ENCODE measurements at places on chromosomes 13 and 19.

GRCh38 chr13:31361673-31362072, 161.9 kb downstream of the B3GLCT start:
- no peak for DNase-seq

DNA sequence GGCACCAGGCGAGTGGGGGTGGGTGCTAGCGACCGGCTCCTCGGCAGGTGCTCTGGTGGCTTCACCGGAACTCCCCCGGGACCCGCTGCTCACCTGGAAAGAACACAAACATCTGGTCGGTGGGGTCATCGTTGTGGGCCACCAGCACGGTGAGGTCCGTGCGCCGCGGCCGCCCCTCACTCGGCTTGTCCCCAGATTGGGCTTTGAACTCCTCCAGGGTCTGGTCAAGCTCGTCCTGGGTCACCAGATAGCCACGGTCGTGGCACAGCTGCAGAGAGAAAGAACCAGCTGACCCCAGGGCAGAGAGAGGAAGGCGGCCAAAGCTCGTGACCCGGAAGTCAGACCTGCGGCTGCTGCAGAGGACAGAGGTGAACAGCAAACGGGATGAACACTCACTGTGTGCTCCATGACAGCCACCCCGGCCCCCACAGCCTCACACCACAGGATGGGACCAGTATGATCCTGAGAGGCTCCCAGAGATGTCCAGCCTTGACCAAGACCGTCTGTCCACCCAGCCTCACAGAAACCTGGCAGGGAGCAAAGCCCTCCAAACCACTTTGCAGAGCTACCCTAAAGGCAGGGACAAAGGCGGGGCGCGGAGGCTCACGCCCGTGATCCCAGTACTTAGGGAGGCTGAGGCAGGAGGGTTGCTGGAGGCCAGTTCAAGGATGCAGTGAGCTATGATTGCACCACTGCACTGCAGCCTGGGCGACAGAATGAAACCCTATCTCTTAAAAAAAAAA, 1.2 kb downstream of the POLR2E start:
- DNase-seq, result no peak

DNA sequence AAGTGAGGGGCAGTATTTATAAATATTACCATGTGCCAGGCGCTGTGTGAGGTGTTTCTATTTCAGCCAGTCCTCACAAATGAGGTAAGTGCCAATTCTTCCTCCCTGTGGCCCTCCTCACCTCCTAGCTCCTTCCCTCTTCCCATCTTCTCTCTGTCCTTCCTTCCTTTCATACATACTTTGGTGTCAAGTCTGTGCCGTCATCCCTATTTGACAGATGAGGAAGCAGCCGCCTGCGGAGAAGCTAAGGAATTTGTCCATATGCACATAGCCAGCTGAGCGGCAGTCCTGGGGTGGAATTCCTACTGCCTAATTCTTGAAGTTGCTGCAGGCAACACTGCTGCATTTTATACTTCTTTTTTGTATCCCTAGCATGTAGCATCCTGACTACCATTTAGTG, 150.8 kb downstream of the B3GLCT start:
- DNase-seq, result no peak

- DNase-seq, result no peak
These were observed 585.7 kb upstream of the GPC6 start for GRCh38 chr13:92640936-92641335.

DNA sequence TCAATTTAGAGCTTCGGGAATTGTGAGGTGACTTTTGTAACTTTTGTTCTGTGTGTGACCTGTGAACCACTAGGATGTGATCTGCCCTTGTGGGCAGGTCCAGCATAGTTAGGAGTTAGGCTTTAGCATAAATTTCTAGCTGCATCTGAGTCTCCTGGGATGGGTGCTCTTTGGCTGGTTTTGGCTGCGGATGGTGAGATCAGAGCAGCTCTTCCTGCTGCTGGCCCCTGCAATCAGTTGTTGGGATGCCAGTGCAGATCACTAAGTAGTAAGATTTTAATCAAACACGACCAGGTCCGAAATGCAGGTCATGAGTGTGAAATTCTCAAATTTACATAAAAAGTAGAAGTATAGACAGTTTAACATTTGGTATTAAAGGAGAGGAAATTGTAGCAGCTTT, 8.5 kb downstream of the CEBPG start:
- no peak for DNase-seq

DNA sequence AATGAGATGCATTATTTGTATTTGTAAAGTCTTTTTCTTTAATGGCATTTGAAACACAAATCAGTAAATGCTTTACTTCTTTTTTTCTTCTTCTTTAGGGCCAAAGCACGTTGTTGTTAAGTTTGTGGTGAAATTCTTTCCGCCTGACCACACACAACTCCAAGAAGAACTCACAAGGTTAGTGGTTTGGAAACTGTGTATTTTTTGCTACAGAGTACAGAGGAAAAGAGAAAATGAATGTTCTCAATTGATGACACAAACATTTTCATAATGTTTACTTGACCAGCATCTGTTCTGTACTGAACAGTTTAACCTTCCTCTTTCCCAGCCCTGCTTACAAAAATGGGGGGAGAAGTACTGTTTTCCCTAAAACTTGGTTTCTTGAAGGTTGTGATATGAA, 190.9 kb upstream of the RNF113B start:
- DNase-seq, result peak; percentile 45

DNA sequence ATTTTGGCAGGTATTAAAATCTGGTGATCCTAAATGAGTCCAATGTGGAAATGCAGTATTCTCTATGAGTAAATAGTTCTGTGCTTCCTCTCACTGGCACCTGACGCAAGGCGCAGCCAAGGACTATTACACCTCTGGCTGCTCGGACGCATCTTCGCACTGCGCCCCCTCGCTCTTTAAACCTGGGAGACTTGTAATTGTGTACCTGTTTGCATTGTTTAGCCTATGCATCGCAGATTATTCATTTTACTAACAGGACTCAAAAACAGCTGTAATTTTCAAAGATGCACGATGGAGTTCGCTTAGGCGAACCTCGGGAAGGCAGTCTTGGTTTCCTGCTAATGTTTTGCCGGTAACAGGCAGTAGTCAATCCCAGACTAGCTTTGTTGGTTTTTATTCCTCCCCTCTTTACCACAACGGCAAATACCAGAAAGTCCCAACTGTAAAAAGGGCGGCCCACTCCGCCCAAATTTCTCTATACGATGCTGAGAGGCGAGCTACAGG, 113.2 kb downstream of the KCNRG start:
- DNase-seq, result no peak

GRCh38 chr13:19601749-19602725, 31.4 kb upstream of the MPHOSPH8 start:
- no peak for DNase-seq

DNA sequence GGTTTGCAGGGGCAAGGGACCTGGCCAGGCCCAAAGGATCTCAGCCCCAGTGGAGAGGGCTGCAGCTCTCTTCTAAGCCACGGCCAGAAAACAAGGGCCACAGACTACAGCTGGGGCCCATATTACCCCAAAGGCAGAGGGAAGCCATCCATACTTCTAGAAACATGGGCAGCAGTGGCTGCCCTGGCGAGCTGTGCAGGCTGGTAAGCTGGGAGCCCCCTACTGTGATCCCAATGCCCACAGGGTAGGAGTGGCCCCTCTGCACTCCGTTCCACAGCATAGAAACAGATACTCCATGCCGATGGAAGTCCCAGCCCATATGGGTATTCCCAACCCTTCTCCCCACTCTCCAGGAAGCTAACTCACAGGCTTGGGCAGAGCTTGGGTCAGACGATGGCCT, 25.1 kb downstream of the VSTM2B start:
- no peak for DNase-seq

GRCh38 chr13:27495551-27495950, 45.2 kb upstream of the MTIF3 start:
- DNase-seq, result no peak

- no peak for DNase-seq
These were observed 56.5 kb downstream of the TSC22D1 start for GRCh38 chr13:44519642-44520041.

DNA sequence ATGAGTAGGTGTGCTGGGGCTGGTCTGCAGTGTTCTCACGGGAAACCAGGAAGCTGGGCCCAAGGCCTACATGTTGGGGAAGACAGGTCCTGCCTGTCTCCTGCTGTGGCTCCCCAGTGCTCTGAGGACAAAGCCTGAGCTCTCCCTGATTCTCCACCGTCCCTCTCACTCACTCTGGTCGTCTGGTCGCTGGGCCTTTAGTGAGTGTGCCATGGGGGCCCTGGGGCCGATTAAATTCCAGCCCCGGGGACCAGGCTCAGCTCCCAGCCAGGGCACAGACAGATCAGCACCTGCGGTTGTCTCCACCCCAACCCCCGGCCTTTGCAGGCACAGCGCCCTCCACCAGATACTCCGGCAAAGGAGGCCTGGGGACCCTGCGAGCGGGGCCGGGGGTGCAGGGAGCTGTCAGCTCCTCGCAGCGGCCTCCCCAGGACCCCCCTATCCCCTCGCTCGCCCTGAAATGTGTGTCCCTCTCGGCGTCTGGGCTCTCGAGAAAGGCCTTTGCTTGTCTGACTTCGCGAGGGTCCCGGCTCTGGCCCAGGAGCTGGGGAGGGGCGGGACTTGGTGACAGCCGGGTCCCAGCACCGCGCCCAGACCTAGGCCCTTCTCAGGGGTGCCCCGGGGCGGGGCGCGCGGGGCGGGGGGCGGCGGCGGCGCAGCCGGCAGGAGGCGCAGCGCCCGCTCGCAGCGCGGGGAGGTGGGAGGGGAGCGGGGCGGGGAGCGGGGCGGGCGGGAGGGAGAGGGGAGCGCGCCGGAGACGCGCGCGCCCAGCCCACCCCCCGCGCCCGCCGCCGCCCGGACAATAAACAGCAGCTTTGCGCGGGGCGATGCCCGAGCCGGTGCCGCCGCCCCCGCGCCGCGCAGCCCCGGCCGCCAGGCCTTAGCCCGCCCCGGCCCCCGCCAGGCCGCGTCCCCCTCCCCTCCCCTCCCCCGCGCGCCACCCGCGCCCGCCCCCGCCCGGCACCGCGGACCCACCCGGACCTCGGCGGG, at the start of gene PALM:
PALM (plus strand) TSS at position 782 of the 990 bp plus-strand sequence. CDS start 212 bp downstream, outside the sequence.
- DNase-seq, result no peak

DNA sequence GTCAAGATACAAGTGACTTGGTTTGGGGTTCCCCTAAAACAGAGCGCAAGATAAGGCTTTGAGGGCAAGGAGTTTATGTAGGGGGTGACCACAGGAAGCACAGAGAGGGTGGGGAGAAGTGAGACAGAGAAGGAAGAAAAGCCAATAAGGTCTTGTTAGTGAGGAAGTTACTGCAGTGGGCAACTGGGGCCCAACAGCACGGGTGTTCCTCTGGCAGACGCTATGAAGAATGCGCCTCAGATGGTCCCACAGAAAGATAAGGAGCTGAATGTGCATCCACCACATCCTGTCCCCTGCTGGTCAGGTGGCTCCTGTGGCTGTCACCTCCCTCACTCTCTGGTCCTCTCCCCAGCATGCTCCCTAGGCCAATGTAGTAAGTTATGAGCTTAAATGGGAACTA, 333.5 kb downstream of the TSHZ3 start:
- no peak for DNase-seq

GRCh38 chr13:71079638-71080037, 787.4 kb downstream of the DACH1 start:
- DNase-seq, result no peak

DNA sequence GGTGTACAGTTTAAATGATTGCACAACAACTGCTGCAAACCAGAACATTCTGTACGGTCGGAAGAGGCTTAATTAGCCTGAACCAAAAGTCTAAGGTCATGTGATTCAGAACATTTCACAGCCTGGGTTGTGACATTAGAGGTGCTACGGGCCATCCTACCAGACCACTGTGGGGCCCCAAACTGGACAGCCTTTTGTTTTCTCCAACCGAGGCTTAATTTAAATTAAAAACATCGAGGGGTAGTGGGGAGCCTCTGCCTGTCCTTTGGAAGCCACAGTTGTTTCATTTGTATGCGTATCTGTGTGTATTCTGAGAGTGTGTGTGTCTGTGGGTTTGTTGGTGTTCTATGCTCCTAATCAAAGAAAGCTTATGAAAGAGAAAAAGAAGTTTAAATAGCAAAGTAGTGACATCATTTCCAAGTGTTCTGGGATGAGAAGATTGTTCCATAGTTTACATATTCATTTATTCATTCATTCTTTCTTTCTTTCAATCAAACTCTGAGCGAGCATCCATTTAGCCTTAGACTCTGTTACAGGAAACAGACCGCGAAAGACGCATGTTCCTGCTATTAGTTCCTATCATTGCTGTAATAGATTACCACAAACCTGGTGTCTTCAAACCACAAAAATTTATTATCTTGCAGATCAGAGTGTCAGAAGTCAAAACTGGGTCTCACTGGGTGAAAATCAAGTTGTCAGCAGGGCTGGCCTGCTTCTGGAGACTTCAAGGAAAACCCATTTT, 444.8 kb downstream of the FOXO1 start:
- DNase-seq, result peak; percentile 79

GRCh38 chr13:75855216-75855615, 219.1 kb downstream of the LMO7 start:
- DNase-seq, result no peak

DNA sequence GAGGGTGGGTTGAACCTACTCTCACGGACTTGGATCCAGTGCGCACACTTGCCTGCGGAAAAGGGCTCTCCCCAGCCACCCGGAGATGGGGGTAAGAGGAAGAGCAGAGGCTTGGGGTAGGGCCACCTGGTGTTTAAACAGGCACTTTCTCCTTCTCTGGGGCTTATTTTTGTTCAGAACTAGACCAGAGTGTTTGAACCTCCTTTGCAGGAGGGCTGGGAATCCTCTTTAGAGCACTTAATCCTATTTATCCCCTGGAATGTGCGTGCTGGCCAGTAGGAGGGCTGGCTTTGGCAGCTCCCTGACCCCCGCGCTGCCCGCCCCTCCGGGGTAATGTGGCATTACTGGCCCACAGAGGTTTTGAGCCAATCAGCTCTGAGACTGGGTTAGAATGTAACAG, 2.0 kb downstream of the RGS9BP start:
- DNase-seq, result no peak

DNA sequence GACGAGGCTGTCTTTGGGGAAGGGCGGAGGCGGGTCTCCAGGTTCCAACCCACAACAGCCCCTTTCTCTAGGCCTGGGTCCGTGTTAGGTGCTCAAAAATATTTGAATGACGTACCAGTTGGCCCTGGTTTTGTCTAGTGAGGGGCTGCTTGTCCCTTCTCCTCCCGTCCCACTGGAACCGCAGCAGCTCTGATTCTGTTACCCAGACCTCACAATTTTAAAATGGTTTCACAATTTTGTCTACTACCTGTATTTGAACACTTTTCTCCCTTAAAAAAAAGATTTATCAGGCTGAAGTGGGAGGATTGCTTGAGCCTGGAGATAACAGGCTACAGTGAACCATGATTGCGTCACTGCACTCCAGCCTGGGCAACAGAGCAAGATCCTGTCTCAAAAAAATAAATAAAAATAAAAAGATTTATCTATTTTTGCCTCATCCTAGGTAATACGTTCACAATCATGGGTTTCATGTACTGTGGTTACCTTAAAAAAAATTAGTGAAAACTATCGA, 1.3 kb upstream of the IRF2BP1 start:
- DNase-seq, result no peak

All from M059J (cell line).